ENCODE measurements at places on chromosomes 12 and 14.
A peak's percentile ranks its signal among the peaks of the same experiment; 100 is the strongest.

GRCh38 chr14:33945210-33946088 lies 5.4 kb downstream of the EGLN3 start:
- DNase-seq = no peak

DNA sequence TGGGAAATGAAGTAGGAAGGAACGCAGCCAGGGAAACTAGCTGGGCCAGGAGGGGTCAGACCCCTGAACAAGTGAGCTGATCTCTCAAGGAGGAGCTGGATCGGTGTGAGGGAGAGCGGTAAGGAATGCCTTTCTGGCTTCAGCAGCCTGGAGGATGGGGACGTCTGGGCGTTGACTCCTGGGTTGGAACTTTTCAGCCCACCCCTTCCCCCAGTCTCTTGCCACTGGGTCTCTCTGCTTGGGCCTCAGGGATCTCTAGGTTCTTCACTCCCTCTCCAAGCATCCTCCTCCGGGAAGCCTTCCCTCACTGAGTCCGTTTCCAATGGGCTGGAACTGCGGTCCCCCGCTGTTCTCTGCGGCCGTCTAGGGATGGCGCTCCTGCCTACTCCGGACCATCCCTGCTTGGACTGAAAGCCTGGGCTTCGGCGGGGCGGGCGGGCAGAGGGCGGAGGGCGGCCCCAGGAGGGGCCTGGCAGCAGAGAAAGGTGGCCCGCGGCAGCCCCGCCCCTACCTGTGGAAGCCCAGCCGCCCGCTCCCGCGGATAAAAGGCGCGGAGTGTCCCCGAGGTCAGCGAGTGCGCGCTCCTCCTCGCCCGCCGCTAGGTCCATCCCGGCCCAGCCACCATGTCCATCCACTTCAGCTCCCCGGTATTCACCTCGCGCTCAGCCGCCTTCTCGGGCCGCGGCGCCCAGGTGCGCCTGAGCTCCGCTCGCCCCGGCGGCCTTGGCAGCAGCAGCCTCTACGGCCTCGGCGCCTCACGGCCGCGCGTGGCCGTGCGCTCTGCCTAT lies at the start of gene KRT7:
Gene KRT7 (plus strand): TSS at position 570 of the 788 bp plus-strand sequence. CDS start 54 bp downstream, at position 624.
- DNase-seq = no peak

DNA sequence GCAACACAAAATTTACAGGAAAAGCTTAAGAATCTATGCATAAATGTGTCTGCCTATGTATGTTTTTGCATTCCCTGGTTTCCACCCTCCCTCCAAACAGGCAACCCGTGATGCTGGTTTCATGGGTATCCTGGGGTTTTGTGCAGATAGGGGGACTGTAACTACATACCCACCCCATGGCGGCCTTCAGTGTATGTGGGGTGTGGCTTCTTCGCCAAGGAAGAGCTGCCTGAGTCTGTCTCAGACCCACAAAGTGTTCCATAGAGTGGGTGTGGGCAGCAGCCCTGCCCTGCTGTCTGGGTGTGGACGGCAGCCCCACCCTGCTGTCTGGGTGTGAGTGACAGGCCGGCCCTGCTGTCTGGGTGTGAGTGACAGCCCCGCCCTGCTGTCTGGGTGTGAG lies 174.8 kb downstream of the ADGRD1 start:
- no peak for DNase-seq

GRCh38 chr12:68206446-68206845 lies 19.2 kb downstream of the IL26 start:
- DNase-seq = no peak

DNA sequence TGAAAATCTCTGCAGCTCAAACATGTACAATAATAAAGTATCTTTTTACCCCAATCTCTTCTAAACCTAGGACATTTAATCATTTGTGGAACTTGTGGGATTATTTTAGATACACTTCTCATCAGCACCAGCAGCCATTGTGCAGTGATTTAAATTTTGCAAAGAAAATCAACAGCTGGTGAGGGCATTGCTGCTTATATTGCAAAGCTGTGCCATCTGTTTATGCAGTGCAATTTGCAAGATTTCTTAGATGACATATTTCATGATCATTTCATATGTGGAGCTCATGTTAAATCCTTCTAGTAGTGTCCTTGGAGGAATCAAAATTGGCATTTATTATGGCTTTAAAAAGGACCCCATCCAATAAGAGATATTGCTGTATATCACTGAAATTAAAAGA lies 320.7 kb downstream of the BTG1 start:
- no peak for DNase-seq

GRCh38 chr12:91105807-91106206 lies 5.5 kb downstream of the LUM start:
- DNase-seq = no peak

DNA sequence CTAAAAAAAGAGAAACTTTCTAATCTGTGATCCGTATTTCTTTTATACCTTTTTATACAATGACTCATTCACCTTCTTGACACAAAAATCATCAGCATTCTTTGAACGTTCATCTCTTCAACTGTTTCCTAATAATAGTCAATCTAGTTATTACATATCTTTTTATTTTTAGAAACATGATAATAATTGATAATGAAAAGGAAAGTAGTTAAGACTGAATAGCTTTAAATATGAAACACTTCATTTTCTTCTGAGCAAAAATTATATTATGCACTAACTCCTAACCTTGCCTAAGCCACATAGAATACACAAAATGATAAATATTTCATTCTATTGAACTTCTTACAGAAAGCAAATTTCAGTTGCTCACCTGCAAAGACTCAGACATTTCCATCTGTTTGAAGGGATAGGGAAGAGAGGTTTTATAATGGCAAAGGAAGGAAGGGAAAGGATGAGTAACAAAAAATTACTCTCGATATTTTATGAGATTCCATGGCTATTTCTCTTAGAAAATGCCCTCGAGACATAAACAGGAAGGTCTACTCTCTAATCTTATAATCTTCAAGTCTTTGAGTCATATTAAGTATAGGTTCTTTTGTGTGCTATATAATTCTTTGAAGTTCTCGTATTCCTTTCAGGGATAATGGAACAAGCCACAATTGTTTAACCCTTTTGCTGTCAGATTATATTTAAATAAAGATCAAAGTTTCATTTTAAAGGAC lies 7.5 kb upstream of the KLHL42 start:
- no peak for DNase-seq

- no peak for DNase-seq
Observed at GRCh38 chr12:59085690-59086089, 165.4 kb upstream of the LRIG3 start.

DNA sequence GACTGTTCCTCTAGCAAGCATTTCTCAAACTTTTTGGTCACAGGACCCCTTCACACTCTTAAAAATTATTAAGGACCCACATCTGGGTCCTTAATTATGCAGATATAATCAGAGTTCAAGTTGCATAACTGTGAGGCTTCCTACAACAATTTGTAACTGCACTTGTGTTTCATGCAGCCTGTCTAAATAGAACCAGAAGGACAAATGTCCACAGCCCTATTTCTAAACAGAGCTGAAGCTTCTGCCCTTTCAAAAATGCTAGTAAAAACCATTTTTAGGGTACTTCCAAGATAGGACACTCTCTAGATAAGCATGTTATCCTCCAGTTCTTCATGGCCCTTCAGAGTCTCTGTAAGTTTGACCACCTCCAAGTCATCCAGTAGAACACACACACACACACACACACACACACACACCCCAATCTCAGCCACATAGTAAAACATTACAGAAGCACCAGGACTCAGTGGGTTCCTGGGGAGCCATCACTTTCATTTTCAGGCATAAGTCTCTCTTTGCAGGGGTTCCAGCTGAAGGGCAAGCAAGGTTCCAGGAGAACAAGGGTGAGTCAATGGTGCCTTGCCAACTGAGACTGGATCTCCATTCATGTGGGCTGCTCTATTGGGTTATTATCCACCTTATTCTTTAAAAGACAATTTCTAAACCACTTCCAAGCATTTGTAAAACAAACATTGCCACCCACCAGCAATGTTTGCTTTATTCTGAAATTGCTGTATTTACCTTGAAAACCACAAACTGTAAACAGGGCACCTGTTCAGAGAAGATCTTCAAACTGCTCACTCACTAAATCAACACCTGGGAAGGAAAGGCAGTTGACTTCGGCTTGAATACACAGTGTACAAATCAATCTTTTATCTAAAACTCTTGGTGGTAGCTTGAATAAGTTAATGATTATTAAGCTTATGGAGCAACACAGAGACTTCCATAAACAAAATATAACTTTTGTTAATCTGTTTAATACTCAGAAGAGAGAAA lies 64.1 kb downstream of the ITPR2 start:
- no peak for DNase-seq

GRCh38 chr14:102986810-102987579 lies 64.5 kb downstream of the AMN start:
- no peak for DNase-seq

DNA sequence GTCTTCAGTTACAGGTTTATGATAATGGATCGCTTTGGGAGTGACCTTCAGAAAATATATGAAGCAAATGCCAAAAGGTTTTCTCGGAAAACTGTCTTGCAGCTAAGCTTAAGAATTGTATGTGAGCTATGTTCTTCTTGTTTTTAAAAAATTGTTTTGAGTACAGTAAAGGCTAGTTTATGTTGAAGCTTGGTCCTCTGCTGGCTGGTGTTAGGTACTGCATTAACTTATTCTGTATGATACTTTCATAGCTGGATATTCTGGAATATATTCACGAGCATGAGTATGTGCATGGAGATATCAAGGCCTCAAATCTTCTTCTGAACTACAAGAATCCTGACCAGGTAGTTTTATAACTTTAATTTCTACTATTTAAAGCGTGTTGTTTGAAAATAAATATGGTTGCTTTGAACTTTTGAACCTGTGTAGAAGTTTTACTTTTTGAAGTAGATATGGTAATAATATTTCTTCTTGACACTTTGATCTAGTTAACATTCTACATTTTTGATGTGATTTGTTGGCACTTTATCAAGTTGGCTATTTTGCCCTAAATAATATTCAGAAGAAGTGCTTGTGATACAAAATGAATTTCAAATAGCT lies 55.7 kb downstream of the VRK1 start:
- peak; percentile 34 for DNase-seq

DNA sequence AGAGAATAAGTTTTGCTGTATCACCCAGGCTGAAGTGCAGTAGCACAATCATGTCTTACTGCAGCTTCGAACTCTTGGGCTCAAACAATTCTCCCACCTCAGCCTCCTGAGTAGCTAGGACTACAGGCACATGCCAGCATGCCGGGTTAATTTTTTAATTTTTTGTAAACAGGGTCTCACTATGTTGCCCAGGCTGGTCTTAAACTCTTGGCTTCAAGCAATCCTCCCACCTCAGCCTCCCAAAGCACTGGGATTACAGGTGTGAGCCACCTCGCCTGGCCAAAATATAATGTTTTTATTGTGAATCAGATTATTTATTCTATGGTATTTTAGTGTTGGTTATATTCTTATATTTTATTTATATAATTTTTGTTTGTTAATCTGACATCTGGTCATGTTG lies 3.8 kb upstream of the ZNF740 start:
- DNase-seq = no peak

DNA sequence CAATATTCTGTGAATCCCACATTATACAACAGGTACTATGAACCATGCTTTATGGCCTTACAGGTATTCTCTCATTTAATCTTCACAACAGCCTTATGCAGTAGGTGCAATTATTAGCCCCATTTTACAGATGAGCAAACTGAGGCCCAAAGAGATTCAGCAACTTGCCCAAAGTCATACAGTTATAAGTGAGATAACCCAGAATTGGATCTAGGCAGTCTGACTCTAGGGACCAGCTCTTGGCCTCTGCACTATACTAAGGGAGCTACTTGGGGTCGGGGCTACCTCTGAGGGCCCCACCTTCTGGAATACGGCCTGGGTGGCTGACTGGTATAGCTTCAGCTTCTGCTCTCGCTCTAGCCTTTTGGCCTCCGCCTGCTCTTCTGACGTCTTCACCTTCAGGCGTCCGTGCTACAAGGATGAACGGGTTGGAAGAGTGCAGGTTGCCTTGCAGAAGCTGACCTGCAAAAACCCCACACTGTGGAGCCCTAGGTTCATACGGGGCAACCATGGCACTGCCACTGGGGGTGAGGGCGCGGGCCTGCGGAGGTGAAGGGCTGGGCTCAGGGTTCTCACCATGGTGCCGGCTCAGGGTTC lies 762 bp downstream of the RABGGTA start:
- no peak for DNase-seq

DNA sequence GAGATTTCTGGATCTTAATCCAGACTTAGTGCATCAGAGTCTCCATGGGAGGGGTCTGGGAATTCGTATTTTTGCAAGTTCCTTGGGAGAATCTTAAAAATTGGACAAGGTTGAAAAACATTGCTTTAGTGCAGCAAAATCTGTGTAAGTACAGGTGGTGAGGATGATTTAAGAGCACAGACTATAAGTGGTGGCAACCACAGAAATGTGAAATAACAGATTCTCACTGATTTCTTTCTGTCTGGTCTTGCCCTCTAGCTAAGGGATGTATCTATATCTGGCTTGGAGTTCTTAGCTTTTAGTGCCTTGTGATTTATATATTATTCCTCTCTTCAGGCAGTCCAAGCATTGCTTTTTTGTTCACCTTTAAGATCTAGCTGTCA lies 116.2 kb downstream of the DIP2B start:
- DNase-seq = no peak

GRCh38 chr12:51392556-51393237 lies 1.5 kb upstream of the GALNT6 start:
- DNase-seq = no peak

GRCh38 chr12:105569886-105570285 lies 239.4 kb downstream of the C12orf75 start:
- no peak for DNase-seq

GRCh38 chr12:89064780-89065179 lies 287.5 kb downstream of the DUSP6 start:
- DNase-seq = no peak

DNA sequence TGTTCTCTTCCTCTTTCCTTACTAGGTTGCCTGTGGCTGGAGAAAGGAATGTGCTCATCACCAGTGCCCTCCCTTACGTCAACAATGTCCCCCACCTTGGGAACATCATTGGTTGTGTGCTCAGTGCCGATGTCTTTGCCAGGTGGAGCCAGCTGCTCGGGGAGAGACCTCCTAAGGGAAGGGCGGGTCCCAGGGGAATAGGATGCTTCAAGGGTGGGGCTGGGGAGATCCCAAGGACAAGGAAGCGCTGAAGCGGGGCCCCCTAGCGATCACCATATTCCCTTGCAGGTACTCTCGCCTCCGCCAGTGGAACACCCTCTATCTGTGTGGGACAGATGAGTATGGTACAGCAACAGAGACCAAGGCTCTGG lies 10.2 kb downstream of the MARS1 start:
- DNase-seq = no peak

DNA sequence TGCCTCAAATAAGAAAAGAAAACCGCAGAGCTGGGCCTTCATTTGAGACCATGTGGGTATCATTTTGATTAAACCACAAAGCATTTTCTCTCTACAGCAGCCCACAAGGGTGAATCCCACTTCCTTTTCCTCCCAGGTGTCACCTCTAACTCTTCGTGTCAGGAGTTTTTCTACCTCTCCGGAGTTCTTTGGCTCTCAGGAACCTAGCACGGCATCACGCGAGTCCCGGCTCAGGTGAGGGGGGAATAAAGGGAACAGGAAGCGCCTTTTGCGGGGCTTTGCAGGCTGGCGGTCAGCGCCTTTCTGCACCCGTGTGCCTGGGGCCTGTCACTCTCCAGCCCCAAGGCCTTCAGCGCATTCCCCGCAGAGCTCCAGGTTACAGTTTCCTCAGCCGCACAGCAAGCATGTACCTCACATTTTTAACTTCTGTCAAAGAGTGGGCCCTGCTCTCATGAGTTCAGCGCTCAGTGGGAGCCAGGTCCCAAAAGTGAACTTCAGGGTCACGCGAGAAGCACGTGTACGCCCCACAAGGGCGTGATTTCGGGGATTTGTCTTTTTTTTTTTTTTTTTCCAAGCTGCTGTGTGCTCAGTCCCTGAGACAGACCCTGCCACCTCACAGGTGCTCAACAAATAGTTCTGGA lies 740 bp upstream of the PRPF40B start:
- no peak for DNase-seq
